ENCODE measurements at places on chromosomes 3 and 15.

- no peak for DNase-seq
These were observed 30.5 kb downstream of the DNASE1L3 start for GRCh38 chr3:58180099-58180880.

DNA sequence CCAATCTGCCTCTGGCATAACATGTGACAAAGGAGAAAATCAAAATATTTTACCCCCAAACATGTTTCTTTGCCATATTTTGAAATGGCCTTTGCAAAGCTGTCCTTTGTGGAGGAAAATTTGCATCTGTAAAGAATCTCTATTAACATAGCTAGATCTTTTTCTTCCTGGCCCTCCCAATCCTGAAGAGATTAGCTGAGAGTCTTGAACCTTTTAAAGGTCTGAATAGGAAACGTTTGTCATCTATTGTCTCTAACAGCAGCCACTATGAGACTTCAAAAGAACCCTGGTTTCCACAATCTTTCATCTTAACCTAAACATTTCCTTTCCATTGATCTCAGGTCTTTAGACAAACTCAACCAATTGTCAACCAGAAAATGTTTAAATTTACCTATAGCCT is 520.9 kb upstream of the TGFBR2 start:
- DNase-seq, result no peak

GRCh38 chr15:100765467-100766241 is 114.0 kb upstream of the ALDH1A3 start:
- DNase-seq, result no peak

GRCh38 chr3:112333002-112333380 is at the start of gene CD200:
Gene CD200, plus strand, starts transcription at chr3:112333156. Its CDS starts 57 bp downstream, at chr3:112333213.
- DNase-seq, result peak; percentile 79

DNA sequence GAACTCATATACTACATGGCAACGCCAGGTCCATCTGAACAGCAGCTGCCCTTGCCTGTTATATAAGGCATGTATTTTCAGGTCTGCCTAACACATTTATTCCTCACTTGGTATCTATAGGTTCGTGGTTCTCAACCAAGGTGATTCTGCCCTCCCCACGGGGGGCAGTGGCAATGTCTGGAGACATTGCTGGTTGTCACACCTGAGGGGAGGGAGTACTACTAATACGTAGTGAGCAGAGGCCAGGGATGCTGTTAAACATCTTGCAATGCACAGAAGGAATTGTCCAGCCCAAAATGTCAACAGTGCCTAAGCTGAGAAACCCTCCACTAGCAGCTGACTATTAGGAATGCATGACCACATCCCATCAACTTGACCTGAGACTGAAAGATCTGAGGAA is 32.6 kb downstream of the ADAMTS9 start:
- no peak for DNase-seq

- DNase-seq, result peak; percentile 51
These were observed 26.3 kb downstream of the SCN11A start for GRCh38 chr3:39025222-39025970.

- DNase-seq, result no peak
These were observed 105.6 kb downstream of the OXSM start for GRCh38 chr3:25895443-25895842.

DNA sequence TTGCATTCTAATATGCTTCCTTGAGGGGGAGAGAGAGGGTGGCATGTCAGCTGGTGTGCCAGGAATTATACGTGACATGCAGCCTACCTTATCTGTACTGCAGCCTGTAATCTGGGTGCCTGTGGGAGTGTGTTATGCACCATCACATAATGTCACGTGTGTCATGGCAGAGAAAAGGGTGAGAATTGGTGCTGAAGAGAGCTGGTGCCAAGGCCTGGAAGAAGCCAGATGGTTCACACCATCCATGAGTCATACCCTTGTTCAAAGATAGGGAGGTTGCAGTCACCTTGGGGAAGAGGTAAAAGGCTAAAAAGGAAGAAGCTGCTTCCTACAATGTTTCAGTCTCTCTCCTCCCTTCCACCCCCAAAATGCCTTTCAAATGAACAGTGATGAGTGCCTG is 5.3 kb downstream of the BRPF1 start:
- no peak for DNase-seq

GRCh38 chr3:58062472-58062871 is 54.2 kb downstream of the FLNB start:
- DNase-seq, result no peak

DNA sequence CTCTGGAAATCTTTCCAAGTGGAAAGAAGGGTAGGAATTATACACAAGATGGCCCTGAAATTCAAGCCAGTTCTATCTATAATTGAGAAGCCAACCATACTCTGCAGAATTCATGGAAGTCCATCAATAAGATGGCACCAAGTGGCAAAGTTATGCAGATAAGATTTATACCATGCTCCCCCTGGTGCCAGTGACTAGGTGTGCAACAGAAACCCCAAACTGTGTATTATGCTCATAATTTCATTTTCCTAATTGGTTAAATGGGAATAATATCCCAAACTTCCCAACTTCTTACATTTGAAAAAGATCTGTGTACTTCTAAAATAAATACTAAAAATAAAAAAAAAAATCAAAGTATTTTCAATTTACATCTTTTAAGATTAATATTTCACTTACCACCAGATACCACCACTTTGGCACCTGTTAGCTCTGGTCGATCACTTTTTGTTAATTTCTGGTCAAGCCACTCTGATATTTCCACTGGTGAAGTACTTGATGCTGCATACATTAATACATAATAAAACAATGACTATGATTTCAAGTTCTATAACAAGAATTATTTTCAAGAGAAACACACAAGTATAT is 25.9 kb downstream of the ETFA start:
- DNase-seq, result no peak

DNA sequence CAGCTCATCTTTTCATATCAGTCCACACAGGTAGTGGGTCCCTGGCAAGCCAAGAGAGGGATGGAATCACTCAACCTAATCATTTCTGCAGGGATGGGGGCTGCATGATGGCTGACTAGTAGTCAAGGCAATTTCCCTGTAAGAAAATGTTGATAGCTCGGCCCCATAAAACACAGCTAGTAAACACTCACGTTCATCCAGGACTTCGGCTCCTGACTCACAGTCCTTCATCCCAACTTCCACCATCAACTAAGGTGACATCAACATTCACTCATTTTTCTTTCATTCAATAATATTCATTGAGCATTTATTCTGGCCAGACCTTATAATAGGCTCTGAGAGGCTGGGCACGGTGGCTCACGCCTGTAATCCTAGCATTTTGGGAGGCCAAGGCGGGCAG is 4.4 kb upstream of the ACAP2 start:
- no peak for DNase-seq

- no peak for DNase-seq
These were observed 196.8 kb upstream of the MBNL1 start for GRCh38 chr3:152071924-152072323.

DNA sequence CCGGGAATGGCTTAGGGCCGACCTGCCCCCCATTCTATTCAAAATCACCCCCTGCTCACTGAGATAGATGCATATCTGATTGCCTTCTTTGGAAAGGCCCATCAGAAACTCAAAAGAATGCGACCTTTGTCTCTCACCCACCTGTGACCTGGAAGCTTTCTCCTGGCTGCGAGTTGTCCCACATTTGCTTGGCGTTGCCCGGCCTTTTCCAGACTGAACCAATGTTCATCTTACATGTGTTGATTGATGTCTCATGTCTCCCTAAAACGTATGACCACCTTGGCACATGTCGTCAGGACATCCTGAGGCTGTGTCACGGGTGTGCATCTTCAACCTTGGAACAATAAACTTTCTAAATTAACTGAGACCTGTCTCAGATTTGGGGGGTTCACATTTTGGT is 3.4 kb upstream of the MUC20 start:
- DNase-seq, result no peak

GRCh38 chr3:86934851-86935250 is 56.1 kb downstream of the VGLL3 start:
- DNase-seq, result no peak

DNA sequence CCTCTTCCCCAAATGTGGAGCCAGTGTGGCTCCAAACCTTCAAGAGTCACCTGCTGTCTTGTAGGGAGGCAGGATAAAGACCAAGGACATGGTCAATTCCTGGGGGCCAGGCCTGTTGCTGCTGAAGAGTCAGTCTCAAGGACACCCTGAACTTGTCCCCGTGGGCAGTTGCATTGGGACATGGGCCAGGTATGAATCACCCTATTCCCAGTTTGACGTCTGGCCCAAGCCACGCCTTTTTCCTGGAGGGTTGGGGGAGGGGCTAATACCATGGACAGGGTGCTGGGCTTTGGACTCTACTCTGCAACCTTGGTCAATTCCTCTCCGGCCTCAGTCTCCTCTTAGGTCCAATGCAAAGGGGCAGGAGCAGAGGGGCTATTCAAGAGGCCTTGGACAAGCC is 10.4 kb downstream of the ATP2B2 start:
- DNase-seq, result no peak

DNA sequence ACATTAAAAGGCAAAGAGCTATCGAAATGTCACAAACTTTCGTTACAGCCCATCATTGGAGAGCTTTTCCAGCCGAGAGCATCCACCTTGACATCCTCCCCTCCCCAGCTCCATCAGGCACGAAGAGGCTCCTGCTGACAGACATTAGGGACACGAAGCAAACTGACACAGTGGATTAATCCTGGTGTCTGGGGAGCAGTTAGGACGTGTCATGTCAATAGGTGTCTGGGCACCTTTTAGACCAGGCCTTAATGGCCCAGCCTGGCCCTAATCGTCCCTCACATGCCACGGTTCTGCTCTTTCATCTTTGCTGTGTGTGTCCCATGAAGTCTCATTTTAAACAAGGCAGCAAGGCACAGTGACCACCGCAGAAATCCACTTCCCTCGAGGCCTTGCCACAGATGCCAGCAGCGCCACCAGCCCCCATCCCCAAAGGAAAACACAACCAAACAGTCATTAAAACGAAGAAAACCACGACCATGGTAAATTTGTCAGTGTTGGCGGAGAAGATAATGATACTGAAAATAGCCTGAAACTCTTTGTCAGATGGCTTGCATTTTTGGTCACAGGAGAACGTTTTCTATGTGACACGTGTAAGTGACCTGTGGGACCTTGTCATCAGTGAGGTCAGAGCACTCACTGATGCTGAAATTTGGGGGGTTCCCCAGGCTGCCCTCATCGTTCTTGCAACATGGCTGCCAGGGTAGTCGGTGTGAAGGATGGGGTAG is 16.3 kb upstream of the PCSK6 start:
- DNase-seq, result no peak

GRCh38 chr3:168558728-168559411 is 463.1 kb upstream of the GOLIM4 start:
- no peak for DNase-seq

DNA sequence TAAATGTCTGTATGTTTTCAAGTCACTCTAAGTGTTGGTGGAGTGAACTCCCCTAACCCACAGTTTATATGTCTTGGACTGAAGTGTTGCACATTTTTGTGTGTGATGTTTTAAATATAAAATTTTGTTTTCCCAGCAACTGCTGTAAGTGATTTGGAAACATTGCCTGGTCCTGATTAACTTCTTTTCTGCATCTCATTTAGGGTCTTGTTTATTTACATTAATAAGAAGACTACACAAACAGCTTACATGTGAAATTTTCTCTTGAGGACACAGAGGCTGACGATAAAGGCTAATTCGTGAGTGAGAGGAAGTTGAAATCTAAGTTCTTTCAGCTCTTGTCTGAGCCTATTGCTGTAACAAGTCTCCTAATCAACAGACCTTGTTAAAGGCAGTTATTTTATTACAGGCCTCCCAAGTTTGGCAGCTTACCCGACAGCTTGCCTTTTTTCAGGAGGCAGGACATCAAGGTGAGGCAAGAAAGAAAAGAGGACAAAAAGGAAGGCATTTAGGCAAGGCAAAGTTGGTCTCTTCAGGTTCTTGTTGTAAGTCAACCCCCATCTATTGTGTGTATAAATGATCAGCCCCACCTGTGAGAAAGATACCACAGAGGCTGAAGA is 177.7 kb upstream of the NR2E3 start:
- DNase-seq, result no peak

DNA sequence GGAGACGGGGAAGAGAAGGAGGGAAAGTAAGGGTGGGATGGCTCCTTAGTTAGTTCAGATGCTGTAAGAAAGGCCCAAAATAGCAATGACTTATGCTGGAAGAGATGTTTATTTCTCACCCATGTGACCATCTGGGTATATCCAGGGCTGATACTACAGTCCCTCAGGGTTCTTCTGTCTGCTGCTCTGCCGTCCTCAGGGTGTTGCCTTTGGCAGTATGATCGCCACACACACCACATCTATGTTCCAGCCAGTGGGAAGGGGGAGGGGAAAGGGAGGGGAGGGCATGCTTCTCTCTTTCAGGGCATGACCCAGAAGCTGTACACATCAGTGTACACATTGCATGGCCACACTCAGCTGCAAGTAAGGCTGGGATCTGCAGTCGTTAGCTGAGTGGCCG is 10.2 kb downstream of the CD276 start:
- no peak for DNase-seq

DNA sequence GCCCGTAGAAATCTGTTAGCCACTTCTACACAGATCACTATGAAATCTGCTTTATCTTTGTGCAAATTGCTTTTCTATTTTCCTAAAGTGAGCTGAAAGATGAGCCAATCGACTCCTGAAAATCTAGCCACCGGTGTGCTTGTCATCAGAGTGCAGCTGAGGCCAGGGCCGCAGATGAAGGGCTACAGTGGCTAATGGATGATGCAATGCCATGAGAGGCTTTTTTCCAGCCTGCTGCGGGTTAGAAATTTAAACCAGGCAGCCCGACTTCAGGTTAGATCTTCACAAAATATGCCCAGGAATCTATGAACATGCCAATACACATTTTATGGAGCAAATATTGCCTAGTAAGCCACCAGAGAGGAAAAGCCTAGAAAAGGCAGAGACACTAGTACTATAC is 948.2 kb upstream of the CFAP20DC start:
- no peak for DNase-seq

DNA sequence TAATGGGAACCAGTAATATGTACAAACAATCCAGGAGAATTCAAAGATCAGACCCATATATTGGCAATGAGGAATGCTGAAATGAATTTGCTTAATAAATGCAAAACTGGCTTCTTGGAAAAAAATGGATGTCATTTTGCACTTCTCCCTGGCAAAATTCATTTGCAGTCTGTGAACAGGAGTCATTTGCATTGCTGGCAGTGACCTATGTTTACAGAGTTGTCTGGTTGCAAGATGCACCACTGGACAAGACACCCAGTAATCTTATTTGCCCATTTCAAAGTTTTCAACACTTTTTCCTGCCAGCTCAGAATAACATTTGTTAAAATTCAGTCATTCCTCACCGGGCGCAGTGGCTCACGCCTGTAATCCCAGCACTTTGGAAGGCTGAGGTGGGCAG is 123.5 kb upstream of the KCNAB1 start:
- no peak for DNase-seq

- DNase-seq, result no peak
These were observed 10.5 kb downstream of the CNBP start for GRCh38 chr3:129173206-129173605.

GRCh38 chr15:93941697-93942096 is 289.7 kb upstream of the MCTP2 start:
- DNase-seq, result no peak

All from ovary (tissue), 10 donors.